ENCODE measurements at places on chromosomes 1 and 21. TPM values are rescaled to one million over a fixed set of nuclear protein-coding genes. Genes with fewer than 3 reads are reported as not detected.

Gene DNALI1
- not detected for total RNA-seq

Gene TAL1
- total RNA-seq: not detected

Gene OR2M5
- total RNA-seq: not detected

Gene CNR2
- total RNA-seq: 3.4 TPM

Gene OR1C1
- total RNA-seq: not detected

Gene OR2G6
- not detected for total RNA-seq

Gene CSRP1
- 78.7 TPM for total RNA-seq

Gene IRF6
- 0.16 TPM for total RNA-seq

Gene CD48
- 325 TPM for total RNA-seq

Gene OR2T11
- not detected for total RNA-seq

Gene EFCAB7
- total RNA-seq: 9.5 TPM

Gene MSH4
- 0.21 TPM for total RNA-seq
